Activated effector memory CD4-positive, alpha-beta T cell treated with Interleukin-2 at 50 U/mL for 16 hours (primary cell): ENCODE measurements at places on chromosomes 12 and 14.

DNA sequence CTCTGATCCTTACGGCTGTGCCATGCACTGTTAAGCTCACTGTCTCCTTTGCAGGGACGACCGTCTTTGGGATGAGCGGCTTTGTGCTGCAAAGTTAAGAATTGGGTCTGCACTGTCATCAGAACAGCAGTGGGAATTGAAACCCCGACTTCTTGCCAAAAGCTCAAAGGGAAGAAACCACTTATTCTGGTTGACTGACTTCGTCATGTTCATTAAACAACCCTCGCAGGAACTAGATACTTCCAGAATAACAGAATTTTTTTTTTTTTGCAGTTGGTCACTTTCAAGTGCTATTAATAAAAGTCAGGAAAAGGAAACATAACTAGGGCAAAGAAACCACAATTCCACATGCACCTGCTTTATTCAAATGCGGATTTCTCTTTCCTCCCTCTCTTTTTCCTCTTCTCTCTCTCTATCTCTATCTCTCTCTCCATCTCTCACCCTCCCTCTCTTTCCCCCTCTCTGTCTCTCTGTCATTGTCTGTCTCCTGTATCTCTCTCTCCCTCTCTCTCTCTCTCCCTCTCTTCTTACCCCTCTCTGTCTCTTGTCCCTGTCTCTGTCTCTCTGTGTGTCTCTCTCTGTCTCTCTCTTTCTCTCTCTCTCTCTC is 12.3 kb upstream of the GLT1D1 start:
- no peak for DNase-seq

- no peak for DNase-seq
These were observed 82.7 kb downstream of the BEGAIN start for GRCh38 chr14:100504372-100505078.

DNA sequence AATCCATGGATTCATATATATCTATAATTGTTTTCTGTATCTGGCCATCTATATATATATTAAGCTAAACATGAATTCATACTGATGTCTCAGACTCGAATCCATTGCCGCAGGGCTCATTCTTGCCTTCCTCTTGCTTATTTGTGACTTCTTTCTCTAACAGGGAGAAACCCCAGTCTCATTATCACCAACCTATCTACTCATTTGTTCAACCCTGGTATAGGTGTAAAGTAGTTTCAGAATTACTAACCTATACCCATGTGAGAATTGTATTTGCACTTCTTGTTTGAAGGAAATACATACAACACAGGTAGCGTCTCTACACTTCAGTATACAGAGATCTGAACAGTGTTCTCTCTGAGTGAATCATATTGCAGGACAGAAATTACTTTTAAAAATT is 77.7 kb downstream of the PTPN11 start:
- no peak for DNase-seq

GRCh38 chr12:109540526-109541412 is 32.5 kb downstream of the MMAB start:
- no peak for DNase-seq

GRCh38 chr12:111585690-111586089 is 13.4 kb downstream of the ATXN2 start:
- no peak for DNase-seq

GRCh38 chr12:77060136-77060882 is 5.1 kb downstream of the E2F7 start:
- DNase-seq = no peak

- DNase-seq = no peak
These were observed 166.0 kb downstream of the FOXN3 start for GRCh38 chr14:89251061-89251460.

GRCh38 chr14:61334197-61334701 is 12.9 kb downstream of the PRKCH start:
- no peak for DNase-seq

GRCh38 chr12:95319694-95320331 is 102.2 kb downstream of the VEZT start:
- no peak for DNase-seq

DNA sequence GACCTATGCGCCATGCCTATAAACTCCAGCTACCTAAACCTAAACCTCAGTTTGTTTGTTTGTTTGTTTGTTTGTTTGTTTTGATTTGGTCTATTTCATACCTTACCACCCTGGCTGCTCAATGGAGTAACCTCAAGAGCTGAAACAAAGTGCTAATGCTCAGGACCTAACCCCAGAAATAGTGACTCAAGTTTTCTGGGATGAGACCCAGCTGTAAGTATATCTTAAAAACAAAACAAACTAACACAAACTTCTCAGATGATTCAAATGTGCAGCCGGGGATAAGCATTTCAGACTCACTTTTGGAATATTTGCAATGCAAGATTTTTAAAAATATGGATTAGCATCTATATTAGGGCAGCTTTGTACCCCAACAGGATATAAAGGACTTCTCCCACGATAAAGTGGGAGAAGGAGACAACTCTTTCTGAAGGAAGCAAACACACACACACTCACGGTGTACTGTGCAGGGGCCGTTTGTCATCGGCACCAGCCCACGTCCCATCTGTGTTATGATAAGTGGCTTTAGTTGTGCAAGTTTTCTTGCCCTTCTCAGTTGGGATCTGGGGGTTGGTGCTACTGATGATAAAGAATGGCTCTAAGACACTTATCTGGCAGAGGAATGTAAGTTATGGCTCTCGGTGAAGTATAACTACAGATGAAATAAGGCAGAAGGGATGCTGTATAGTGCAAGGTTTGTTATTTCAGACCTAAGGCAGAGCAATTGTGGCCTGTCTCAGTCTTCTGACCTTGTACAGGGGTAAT is 516.7 kb upstream of the TMEM132C start:
- DNase-seq = no peak

DNA sequence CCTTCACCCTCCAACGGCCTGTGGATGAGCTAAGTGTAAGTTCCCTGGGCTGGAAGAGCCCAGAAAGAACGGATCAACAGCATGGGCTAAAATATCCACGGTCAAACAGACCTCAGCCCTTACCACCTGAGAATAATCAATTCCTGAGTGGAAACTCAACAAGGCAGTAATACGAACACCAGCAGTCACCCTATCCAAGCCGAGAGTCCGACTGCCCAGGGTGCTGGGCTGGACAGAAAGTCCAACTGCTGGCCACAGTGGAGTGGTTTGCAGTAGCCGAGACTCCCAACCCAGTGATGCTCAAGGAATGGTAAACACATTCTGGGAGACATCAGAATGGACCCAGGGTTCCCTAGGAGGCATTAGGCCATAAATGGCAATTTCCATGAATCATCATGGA is 36.8 kb downstream of the ANO2 start:
- DNase-seq = no peak

- DNase-seq = no peak
These were observed 274.5 kb upstream of the LRIG3 start for GRCh38 chr12:59194794-59195193.

DNA sequence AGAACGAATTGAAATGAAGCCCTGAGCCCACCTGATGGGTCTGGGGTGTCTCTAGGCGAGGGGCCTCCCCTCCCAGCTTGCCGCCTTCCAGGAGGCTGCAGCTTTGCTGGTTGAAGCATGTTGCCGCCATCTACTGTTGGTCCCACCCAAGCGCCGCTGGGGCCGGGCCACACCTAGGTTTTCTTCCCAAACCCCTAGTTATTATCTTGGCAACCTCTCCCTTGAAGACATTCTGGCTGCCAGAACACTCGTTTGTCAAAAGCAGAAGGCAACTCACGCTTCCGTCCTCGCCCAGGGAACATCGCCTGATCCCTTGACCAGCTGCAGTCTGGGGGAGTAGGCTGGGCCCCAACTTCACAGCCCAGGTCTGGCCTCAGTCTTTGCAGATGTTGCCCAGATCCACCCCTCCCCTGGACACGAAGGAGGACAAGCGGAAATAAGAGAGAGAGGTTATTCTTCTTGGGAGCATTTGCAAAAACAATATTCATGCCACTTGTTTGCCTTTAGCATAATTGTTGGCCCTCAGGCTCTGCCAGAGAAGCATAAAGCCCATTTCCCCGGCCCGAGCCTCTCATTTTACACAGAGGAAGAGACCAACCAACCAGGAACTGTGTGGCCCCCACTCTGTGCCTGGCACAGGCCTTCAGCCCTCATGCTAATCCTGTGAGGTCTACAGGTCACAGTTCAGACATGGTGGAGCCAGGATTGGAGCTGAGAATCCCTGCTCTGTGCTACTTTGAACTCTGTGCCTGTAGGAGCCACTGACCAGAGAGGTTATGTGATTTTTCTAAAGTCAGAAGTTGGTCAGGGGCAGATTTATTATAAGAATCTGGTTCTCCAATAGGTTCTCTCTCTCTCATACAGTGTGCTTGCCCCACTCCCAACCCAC is 6.8 kb downstream of the EMP1 start:
- DNase-seq = no peak
